Choroid plexus epithelial cell (primary cell): ENCODE measurements at places on chromosomes 4 and X.

- no peak for DNase-seq
Observed at GRCh38 chr4:83582289-83582785, 46.4 kb downstream of the GPAT3 start.

GRCh38 chr4:74967324-74967723 is 34.4 kb downstream of the PARM1 start:
- DNase-seq, result no peak

GRCh38 chr4:82733636-82734035 is 65.0 kb downstream of the SCD5 start:
- DNase-seq, result peak; percentile 77

DNA sequence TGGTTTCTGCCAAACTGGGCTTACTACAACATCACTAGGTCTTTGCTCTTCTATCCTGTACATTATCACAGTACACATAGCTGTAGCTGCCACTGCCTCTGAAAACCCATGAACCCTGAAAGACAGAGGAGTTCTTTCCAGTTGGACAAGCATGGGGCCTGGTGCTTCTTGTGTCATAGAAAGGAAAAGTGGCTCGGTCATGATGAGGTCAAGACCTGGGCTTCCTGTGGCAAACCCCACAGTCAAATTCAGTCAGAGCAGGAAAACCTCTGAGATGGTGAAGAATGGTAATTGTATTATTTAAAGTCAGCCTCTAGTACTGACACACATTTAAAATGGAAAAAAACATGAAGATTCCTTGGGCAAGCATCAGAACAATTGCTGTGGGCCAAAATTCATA is 133.3 kb upstream of the PRPS2 start:
- no peak for DNase-seq

DNA sequence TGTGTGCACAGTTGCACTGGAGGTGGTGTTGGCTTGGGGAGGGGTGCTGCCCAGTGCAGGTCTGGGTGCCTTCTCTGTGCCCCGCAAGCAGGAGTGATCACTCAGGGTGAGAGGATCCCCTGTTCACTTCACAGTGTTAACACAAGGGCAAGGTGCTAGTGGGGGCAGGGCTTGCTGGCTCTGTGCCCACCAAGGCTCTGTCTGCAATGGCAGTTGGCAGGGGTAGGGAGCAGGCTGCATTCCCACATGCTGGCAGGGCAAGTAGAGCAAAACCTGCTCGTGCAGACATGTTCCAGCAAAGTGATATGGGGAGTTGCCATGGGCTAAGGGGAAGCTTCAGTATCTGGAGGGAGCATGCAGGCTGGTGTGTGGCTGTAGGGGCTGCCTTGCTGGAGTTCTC is 428.0 kb downstream of the ZNF674 start:
- DNase-seq, result no peak

GRCh38 chr4:48315728-48316630 is 25.4 kb upstream of the SLAIN2 start:
- peak; percentile 85 for DNase-seq

DNA sequence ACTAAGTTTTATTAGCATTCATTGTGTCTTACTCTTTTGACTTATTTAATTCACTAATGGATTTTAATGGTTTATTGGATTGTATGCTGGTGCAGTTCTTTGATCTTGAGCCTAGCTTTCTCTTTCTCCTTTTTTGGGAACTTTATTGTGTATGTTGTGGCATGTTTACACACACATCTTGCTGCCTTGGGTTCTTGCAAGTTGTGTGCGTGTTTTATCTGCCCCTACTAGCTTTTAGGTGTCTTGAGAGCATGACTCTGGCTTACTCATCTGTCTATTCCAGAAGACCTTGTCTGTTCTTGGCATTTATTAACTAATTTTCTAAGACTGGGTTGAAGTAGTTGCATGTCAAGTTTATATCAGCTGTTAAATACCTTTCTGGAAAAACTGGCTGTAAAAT is 2.7 kb downstream of the TMEM165 start:
- peak; percentile 48 for DNase-seq

DNA sequence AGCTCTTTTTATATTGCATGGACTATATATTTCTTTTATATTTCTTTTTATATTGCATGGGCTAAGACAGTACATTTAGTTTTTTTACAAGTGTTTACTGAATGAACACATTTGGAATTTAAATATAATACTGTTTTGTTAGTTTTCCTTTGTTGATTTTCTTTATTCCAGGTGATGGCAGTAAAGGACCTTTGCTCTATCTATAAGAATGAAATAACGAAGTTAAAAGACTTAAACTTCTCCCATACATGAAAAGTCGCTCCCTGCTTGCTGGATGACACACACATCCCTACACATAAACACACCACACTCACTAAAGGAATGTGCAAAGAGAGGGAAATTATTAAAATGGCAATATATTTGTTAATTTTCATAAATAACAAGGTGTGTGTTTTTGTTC is 102.5 kb upstream of the ANXA10 start:
- DNase-seq, result peak; percentile 11

DNA sequence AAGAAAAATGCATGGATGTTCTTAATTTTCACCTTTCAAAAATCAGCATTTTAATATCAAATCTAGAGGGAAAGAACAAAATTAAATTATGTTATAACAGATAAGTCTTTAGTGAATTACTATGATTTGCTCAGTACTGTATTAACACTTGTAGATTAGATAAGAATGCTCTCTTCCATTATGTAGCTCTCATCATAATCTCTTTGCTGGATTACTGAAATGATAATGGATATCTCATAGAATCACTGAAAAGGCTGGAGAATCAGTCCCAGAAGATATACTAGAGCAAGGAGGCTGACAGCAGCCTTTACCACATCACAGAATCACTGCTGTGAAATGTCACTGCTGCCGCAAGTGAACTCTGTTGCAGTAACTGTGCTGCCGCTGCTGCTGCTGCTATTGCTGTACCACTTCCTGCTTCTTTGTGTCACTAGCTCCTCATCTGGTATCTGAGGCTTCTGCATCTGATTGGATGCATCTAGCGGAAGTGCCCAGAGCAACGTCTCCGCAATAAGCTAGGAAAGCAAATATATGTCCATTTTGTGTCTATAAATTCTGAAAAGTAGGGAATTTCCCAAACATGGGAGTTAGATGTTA is 738.2 kb downstream of the ADGRL3 start:
- no peak for DNase-seq

DNA sequence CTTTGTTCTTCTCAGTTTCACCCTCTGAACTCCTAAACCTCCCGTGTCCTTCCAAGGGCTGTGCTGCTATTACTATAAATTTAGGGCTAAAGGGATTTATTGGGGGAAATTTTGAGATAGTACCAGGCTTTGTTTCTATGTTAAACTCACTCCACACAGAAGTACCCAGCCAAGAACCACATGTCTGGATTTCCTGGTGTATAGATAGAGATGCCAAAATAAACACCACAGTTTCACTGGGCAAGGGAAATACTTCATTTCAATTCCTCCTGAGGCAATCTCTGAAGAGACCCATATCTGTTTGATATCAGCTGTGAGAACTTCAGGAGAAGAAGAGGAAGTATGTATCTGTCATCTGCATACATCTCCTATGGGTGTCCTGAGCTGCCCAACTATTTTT is 21.7 kb upstream of the CLNK start:
- DNase-seq, result peak; percentile 18

DNA sequence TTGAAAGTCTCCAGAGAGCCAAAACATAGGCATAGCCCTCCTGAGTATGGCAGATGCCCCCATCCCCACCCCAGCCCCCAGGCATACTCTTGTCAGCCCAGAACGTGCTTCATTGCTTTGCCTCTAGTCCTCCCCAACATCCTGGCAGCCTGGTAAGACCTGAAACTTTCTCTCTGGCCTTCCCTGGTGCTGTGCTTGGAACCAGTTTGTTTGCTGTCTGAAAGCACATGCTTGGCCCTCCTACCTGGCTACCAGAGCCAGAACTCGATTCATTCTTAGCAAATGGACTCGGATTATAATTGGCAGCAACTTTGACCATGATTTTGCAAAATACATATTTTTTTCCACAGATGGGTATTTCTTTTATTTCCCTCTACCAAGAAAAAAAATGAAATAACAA is 248.1 kb downstream of the USP46 start:
- no peak for DNase-seq

DNA sequence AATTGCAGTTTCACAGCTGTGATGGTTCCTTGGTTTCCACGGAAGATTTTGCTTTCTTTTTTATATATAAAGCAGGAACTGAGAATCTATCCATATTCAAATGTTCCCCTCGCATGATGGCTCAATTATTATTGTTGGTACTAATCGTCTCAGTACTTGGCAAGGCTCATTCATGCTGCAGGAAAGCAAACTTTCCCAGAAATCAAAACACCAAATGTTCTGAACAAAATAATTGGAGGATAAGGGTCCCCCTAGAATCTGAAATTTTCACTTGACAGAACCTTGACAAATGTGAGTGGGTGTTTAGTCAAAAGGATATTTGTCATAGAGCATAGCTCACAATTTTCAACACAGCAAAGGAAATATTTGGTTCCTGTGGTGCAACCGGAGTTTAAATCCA is 1598.6 kb upstream of the PCDH7 start:
- no peak for DNase-seq

DNA sequence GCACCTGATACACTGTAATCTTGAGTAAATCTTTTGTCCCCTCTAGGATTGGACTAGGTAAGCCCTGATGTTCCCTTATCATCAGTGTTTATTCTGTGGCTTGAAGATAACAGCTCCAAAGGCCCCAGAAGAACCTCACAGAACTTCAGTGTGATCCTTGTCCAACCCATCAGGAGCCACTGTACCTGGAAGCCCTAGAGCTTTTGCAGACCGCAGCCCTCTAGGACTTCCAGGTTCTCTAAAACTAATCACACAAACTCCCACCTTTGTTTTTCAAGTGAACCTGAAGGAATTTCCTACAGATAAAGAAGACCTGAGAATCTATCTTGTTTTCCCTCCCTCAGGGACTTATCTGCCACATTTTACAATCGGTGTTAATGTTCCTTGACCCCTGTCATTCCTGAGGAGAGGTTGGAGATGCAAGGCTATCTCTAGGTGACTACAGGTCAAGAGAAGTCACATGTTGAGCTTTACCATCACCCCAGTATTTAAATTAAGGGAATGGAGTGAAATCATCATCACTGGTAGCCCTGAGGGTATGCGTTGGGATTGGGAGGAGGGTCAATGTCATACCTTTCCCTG is 32.9 kb downstream of the LONRF3 start:
- DNase-seq, result no peak

GRCh38 chr4:87624698-87625097 is 16.4 kb downstream of the DSPP start:
- DNase-seq, result no peak

DNA sequence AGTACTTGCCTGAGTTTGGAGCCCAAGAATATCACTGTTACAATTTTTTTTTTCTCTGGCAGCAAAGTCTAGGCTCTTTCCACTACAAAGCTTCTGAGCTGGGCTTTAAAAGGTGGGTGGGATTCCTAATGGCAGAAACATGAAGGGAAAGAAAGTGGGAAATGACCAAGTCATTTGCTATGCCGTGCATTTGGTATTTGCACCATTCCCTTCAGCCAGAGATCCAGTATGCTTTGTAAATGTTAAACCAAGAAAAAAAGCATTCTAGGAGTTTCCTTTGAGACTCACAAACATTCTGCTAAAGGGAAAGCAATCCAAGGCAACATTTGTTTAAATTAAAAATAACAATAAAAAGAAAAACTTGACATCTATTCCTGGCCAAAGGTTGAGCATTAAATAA is 451.2 kb downstream of the RAB28 start:
- DNase-seq, result no peak

DNA sequence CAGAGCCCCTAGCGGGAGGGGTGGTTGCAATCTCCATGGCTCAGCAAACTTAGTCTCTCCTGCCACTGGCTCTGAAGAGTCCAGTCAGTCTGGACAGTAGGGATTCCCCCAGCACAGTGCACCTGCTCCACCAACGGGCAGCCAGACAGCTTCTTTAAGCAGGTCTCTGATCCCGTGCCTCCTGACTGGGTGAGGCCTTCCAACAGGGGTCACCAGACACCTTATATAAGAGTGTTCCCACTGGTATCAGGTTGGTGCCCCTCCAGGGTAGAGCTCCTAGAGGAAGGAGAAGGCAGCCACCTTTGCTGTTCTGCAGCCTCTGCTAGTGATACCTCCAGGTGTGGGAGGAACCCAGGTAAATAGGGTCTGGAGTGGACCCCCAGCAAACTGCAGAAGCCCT is 1393.4 kb downstream of the STIM2 start:
- DNase-seq, result no peak

- peak; percentile 53 for DNase-seq
Observed at GRCh38 chr4:135281230-135281629, 1079.6 kb upstream of the PABPC4L start.

DNA sequence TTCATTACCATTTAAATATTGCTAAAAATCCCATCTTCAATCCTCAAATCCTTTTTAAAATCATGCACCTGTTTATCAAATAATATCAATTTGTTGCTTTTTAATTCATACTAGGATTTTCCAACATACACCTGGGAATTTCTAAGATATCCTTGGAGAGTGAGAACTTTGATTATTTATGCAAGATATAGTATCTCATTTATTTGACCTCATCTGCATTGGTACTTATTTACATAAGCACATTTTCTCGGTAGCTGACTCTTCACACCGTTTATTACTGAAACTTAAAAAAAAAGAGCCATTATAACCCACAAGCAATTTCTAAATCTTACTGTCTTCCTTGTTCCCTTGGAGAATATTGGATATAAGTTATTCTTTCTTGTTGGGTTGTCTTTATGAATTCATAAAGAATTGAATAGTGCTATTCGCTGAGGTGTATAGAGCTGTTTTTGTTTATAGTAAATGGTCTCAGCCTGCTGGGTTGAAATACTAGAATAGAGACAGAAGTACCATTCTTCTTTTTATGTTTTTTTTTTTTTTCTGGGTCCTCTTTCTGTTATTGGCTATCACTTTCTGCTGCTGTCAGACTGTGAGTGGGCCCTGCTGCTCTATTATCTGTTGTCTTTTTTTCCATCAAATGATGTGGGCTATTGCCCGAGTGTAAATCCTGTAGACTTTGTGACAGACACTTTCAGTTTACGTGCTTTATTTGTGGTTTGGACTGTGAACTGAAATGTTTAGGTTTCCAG is 2.9 kb downstream of the UGT8 start:
- DNase-seq, result no peak

DNA sequence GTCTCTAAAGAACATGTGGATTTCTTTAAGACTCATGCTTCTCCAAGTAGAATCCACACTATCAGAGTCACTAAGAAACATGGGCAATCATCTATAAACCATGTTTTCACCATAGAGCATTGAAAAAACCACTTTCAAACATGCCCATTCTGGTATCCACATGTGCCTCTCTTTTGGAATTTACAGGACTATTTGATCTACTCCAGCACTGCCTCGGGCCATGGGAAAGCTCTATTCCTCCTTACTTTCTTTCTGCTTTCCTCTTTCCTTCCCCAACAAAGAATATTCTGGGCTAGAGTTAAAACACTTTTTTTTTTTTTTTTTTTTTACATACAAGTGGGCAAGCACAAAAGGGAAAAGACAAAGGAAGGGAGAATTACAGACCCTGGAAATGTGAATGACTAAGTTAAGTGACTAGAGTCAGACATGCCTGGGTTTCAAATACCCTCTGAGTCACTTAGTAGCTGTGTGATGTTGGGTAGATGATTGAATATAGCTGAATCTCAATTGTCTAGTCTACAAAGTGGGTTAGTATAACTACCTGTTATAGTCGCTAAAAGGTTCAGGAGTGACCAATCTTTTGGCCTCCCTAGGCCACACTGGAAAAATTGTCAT is 847.7 kb upstream of the INTU start:
- DNase-seq, result no peak

GRCh38 chr4:33493231-33493630 is 2751.1 kb downstream of the ARAP2 start:
- DNase-seq, result no peak
